ENCODE measurements at places on chromosomes 12 and 14.

GRCh38 chr12:24950231-24950834, 1.4 kb upstream of the BCAT1 start:
- DNase-seq: no peak

- DNase-seq: no peak
Observed at GRCh38 chr12:99704036-99704435, 56.5 kb downstream of the GARIN6 start.

DNA sequence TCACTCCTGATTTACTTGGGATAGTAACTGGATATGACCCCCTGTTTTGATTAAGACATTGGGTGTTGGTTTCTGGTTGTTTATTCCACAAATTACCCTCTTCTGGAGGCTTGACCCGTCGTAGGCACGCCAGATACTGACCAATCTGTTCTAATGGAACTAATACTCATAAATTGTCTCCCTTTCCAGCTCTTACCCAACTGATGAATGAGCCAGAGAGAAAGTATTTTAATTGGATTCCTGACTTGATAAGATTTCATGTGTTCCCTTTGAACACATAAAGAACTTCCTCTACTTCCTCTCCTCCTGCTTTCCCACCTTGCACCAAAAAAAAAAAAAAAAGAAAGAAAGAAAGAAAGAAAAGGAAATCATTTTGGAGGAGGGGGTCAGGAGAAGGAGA, 340.9 kb downstream of the PCNX1 start:
- no peak for DNase-seq

DNA sequence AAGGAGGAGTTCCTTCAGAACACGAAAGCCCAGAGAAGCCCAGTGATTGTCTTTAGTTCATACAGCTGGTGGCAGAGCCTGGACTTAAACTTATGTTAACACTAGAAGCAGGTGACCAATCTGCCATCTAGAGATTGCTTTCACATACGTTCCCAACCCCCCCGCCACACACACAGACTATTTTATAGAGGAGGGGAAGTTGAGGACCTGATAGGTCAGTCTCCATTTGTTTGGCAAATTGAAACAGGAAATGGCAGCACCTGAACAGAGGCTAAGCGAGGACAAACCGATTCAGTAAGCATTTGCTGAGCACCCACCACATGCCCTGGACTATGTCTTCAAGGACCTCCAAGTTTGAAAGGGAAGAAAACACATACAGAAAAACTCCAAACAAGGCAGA, 4.8 kb upstream of the PLEKHD1 start:
- DNase-seq: no peak

- DNase-seq: no peak
Observed at GRCh38 chr14:100193417-100194357, 34.2 kb upstream of the DEGS2 start.

GRCh38 chr12:31797230-31797872, 68.5 kb upstream of the AMN1 start:
- DNase-seq: no peak

- DNase-seq: no peak
Observed at GRCh38 chr14:24849471-24849870, 200.5 kb downstream of the STXBP6 start.

- peak; percentile 6 for DNase-seq
Observed at GRCh38 chr14:47278233-47278842, 397.1 kb downstream of the MDGA2 start.

DNA sequence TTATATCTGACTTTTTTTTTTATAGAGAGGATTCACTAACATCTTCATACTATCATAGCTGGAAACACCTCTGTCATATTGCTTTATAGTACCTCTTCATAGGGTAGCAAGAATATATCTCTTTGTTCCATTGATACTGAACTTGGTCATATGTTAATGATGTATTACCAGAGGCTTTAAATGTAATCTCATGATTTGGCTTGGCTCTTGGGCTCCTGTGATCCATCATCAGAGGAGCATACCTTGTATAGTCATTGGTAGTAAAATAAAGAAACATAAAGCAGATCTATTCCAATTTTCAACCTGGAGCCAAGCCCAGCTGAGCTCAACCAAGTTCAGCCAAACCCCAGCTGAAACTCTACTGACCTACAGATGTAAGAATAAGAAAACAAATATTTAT, 43.2 kb upstream of the GRIN2B start:
- DNase-seq: no peak

- DNase-seq: no peak
Observed at GRCh38 chr14:60164404-60164711, 840 bp downstream of the DHRS7 start.

GRCh38 chr14:75184492-75184891, 8.1 kb upstream of the TMED10 start:
- DNase-seq: no peak

- DNase-seq: no peak
Observed at GRCh38 chr12:128314611-128315010, 47.6 kb downstream of the TMEM132C start.

- no peak for DNase-seq
Observed at GRCh38 chr14:70422538-70422937, 5.6 kb upstream of the SYNJ2BP start.

DNA sequence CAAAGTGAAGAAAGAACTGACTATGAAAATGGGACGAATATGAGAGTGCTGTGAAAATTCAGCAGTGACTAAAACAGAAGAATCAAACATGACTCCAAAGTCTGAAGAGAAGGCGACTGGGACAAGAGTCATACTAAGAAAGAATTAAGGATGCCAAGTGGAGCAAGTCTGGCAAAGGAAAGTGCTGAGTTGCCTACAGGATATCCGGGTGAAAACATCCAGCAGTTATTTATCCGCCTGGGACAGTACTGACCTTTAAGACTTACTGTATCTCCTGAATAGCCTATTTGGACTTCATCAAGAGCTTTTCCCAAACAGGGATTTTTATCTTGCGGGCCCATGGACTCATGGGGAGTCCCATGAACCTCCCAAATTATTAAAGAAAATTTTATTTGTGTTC, 41.1 kb downstream of the KICS2 start:
- DNase-seq: no peak

- DNase-seq: no peak
Observed at GRCh38 chr12:108884116-108885012, 4.5 kb downstream of the DAO start.

DNA sequence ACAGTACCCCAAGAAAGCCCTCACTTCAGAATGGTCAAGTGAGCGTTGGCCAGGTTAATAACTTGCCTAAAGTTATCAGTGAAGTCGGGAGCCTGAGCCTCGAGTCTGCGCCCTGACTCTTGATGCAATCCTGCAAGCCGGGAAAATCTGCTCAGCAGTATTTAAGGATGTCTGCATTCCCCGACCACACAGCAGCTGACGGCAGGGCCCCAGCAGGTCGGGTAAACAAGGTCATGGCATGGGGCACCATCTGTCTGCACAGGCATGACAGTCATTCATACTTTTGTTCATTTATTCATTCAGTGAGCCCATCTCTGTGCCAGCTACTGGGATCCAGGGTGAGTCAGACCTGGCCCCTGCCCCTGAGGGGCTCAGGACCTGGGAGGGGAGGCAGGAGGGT, 11.1 kb downstream of the ABCB9 start:
- no peak for DNase-seq

DNA sequence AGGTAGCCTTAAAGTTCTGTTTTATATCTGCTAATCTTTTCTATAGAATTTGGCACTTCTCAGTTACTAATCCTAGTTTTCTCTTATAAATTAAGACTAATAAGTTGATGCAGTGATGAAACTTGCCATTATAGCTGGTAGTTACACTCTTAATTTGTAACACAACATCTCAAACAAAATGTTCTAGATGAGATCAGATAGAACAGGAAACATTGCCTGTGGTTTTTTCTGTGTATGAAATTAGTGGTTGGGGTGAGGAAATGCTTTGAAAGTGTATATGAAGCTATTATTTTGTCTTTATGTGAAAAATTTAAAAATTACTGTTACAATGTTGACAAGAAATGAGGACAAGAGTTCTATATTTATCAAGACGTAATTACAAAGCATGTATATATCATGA, 91.9 kb downstream of the PCNX1 start:
- no peak for DNase-seq

GRCh38 chr12:47758834-47759690, at the start of gene RAPGEF3:
TSS of gene RAPGEF3 (minus strand) at chr12:47758880. CDS start at chr12:47758556, 324 bp downstream.
- no peak for DNase-seq

DNA sequence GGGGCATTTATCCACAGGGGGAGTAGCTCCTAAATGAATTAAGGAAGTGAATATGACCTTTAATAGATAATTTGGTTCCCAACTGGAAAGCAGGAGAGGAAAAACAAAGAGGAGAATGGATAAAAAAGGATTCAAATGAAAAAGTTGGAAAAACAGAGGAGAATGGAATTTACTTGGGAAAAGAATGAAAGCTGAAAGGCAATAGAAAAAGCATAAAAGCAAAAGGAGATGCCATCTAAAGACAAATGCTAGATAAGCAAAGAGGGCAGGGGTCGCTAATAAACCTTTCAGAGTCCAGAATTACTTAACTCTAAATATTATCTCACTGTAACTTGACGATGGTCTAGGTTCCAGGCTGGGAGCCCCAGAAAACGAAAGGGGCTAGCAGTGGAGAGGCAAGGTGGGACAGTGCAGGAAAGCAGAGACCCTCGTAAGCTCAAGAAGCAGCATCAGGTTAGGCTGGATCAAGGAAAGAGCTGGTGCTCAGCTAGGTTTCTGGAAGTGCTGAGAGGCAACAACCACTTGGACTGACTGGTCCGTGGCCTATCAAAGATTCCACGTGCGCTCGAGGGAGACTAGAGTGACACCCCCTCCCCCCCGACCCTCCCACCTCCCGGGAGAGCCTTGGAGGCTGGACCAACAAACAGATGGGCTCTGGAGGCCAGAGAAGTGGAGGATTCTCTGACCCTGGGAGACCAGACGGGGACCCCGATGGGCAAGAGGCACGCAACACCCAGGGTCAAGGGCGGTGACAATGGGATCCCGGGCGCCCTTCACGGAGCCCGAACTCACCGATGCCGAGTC, 1.2 kb downstream of the SLC2A13 start:
- DNase-seq: no peak

GRCh38 chr14:35854696-35855270, 28.6 kb downstream of the BRMS1L start:
- no peak for DNase-seq

DNA sequence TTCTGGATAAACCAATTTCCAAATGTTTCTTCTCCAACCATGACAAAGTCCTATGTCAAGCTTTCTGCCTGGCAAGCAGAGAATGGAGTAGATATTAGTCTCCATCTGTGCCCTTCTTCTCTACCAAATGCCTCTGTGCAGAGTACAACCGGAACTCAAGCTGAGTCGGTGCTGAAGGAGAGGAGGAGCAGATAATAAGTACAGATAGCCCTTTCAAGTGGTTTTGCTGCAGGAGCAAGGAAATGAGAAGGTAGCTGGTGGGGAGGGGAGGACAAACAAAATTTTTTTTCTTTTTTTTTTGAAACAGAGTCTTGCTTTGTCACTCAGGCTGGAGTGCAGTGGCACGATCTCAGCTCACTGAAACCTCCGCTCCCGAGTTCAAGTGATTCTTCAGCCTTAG, 14.2 kb upstream of the HELB start:
- DNase-seq: no peak

DNA sequence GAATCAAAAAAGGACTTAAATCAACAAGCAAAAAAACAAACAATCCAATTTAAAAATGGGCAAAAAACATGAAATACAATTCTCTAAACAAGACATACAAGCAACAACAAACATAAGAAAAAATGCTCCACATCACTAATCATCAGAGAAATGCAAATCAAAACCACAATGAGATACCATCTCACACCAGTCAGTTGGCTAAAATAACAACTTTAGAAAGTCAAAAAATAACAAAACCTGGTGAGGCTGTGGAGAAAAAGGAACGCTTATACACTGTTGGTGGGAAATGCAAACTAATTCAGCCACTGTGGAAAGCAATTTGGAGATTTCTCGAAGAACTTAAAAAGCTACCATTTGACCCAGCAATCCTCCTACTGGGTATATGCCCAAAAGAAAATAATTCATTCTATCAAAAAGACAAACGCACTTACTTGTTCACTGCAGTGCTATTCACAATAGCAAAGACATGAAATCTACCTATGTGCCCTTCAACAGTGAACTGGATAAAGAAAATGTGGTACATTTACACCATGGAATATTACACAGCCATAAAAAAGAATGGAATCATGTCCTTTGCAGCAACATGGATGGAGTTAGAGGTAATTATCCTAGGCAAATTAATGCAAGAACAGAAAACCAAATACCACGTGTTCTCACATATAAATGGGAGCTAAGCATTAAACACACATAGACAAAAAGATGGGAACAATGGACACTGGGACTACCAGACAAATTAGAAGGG, 26.9 kb downstream of the PRKD1 start:
- DNase-seq: no peak

- no peak for DNase-seq
Observed at GRCh38 chr14:51328772-51329353, 88.8 kb downstream of the TMX1 start.

- no peak for DNase-seq
Observed at GRCh38 chr14:20413744-20414082, 412 bp upstream of the TEP1 start.

DNA sequence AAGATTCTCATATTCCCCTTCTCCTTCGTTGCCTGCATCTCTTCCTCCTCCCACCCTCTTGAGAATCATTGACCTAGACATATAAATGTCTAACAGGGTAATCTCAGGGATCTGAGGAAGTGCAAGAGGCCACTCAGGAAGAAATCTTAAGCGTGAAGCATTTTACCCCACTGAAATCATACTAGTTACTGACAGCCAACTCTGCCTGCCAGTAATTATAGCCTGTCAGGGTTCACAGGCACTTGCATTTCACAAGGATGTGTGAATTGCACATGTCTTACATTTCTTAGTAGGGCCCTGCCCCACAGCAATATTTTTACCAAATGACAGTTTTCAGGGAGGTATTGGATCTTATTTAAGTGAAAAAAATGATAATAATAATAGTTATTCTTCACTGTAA, 127.2 kb downstream of the SLC15A5 start:
- DNase-seq: no peak

GRCh38 chr12:93223440-93224426, 154.0 kb upstream of the NUDT4 start:
- DNase-seq: no peak

DNA sequence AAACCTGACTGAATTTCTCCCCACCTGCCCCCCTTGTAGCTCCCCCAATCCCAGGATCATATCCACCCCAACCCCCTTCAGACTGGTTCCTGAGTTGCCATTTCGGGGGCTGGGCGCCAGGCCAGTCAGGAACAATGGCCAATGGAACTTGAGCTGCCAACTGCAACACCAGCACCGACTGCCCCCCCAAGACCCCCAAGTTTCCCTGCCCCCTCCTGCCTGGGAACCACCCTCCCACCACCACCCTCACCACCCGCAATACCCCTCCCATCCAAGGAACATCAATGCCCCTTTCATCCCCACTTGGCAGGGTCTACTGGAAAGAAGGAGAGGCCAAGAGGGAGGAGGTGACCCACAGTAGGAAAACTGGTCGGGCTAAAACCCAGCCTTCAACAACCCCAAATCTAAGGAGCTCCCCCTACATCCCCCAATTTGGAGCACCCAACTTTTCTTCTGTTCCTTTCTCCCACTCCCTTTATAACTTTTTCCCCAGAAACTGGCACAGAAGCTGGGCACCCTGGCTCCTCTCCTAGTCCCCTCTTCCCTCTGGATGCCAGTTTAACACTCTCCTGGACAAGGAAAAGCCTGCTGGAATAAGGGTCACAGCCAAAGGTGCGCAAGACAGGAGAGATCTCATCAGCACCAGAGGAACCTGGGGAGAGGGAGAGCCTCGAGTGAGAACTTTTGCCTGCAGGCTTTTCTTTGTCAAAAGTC, 1.6 kb upstream of the NDRG2 start:
- DNase-seq: no peak

GRCh38 chr12:43579206-43579605, 27.2 kb upstream of the ADAMTS20 start:
- no peak for DNase-seq
